ENCODE measurements at places on chromosomes 3 and 15. TPM values are rescaled to one million over a fixed set of nuclear protein-coding genes. Genes with fewer than 3 reads are reported as not detected.

Gene KNL1
- 34.5 TPM for total RNA-seq

Gene ALDH1A3
- total RNA-seq: not detected

Gene PLA2G4D
- not detected for total RNA-seq

DNA sequence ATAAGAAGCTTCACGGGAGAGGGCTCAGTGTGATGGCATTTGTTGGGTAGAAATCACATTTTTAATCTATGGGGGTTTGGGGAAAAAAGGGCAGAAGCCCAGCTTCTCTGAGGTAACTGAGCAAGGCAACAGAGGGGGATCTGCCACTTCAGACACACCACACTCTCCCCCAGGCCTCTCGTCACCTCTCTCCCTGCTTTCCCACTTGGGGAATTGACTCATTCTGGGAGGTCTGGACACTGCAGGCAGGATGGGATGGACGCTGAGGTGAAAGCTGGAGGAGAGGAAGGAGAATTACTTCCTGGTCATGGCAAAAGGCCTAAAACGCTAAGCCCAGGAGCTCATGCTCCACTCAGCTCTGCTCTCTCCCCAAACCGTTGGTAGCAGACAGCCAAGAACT lies 33.2 kb downstream of the MYO5C start:
- H3K36me3 ChIP-seq: peaks cover 21% of the 10 kb centered on the region
- H3K27me3 ChIP-seq: no peaks in the 10 kb centered on the region
- DNase-seq: no peak
- no peak overlapping the region for H3K27ac ChIP-seq
- no peak overlapping the region for H3K4me3 ChIP-seq
- H3K4me1 ChIP-seq: no peaks in the 10 kb centered on the region

DNA sequence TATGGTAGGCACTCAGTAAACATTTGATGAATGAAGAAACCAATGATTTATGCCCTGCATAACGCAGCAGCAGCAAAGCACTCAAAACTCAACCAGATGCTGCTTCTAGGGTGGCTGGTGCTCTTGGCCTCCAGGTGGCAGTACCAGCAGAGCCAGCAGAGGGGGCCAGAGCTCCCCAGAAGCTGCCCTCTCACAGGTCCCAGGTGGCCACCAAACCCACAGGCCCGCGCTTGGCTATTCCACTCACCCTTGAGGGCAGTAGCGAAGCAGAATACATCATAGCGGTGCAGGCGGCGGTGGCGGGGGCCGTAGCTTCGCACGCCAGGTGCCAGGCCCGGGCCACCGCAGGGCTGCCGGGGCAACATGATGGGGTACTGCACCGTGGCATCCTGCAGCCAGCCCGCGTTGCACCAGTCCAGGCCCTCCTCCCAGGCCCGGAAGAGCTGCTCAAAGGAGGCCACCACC lies 16.6 kb downstream of the HAPLN3 start:
- DNase-seq: peak; percentile 37
- H3K27ac ChIP-seq: no peak overlapping the region
- no peaks in the 10 kb centered on the region for H3K4me1 ChIP-seq
- H3K4me3 ChIP-seq: no peak overlapping the region

DNA sequence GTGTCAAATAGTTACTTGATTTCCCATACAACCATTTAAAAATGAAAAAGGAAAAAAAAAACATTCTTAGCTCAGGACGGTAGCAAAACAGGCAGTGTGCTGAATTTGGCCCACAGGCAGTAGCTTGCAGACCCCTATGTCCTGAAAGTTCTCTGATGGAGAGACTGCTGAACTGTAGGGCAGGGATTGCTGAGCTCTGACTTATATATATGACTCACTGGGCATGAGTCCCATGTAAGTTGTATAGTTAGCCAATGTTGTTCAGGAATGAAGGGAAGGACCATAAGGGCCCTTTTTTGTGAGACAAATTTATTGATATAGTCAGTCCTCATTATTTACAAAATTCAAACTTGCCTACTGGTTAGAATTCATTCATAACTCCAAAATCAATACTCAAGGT lies 36.9 kb upstream of the FRMD4B start:
- H3K27ac ChIP-seq: no peak overlapping the region
- H3K4me1 ChIP-seq: no peaks in the 10 kb centered on the region
- DNase-seq: no peak
- no peaks in the 10 kb centered on the region for H3K36me3 ChIP-seq

DNA sequence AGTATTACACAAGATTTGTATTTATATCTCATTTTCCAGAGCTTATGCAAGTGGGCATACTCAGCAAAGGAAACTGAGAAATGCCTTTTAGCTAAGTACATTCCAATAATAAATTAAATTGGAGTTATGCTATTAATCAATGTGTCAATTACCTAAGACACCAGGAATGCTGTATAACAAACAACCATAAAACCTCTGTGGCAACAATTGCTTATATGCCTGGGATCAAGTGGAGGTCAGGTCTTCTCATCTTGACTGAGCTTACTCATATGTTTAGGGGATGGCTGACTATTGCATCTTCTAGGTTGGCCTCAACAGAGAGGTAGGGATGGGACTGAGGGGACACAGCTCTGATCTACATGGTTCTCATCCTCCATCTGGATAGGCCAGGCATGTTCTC lies 30.7 kb downstream of the CD200R1L start:
- H3K4me1 ChIP-seq: no peaks in the 10 kb centered on the region
- H3K27me3 ChIP-seq: no peaks in the 10 kb centered on the region
- H3K4me3 ChIP-seq: no peak overlapping the region

DNA sequence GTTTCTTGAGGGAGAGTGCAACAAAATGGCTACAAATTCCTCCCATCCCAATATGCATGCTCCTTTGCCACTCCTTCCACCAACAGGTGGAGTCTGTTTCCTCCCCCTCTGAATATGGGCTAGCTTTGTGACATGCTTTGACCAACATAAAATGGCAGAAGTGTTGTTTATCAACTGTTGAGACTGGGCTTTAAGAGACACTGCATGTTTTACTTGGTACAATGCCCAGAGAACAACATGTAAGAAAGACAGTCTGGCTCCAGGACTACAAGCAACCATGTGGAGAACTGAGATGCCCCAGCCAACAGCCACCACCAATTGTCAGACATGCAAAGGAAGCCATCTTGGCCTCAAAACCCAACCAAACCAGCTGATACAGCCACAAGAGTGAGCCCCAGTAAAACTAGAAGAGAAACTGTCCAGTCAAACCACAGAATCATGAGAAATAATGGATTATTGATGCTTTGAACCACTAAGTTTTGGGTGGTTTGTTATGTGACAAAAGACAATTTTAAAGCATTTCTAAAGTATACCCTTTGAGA lies 40.5 kb downstream of the NUDT16 start:
- no peak overlapping the region for H3K27ac ChIP-seq
- no peaks in the 10 kb centered on the region for H3K36me3 ChIP-seq
- 0 out of 3 replicates have a peak, but pooled peaks cover 11% of the 10 kb centered on the region for H3K27me3 ChIP-seq
- no peak for DNase-seq
